ENCODE measurements at places on chromosomes 7 and 10.
A peak's percentile ranks its signal among the peaks of the same experiment; 100 is the strongest.

DNA sequence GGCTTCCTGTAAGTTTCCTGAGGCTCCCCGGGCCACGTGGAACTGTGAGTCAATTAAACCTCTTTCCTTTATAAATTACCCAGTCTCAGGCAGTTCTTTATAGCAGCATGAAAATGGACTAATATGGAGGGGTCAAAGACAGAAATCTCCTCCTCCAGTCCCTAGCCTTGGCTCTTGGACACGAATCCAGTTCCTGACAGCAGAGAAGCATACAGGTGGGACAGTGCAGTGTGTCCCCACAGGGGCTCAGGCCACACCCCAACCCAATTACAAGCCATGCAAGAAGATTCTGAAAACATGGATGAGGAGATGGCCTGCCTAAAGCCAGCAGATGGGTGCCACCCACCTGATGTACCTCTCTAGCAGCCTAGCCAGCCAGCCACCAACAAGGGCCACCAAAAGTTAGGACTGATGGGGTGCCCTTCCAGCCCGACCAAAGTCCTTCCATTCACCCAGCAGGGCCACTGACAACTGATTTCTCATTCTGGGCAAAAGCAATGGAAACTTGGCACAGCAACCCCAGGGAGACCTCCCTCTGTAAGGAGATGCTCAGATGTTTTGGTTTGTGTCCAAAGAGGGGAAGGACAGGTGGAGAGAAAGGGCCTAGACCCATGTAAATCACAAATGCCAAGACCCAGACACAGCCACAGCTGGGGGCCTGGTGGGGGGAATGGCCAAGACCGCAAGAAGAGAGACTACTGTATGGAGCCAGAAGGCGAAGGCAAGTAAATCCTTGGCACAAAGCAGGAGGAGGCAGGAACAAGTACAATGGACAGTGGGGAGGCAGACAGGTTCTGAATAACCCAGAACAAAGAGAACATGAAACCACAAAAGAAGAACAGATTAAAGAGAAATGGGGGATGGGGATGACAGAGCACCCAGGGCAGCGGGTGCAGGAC lies 13.6 kb downstream of the GPRIN2 start:
- no peak for DNase-seq

- no peak for DNase-seq
Measured at GRCh38 chr10:123103944-123104343, 31.8 kb upstream of the HMX3 start.

GRCh38 chr10:86203162-86203905 lies 163.3 kb downstream of the GRID1 start:
- peak; percentile 71 for DNase-seq

DNA sequence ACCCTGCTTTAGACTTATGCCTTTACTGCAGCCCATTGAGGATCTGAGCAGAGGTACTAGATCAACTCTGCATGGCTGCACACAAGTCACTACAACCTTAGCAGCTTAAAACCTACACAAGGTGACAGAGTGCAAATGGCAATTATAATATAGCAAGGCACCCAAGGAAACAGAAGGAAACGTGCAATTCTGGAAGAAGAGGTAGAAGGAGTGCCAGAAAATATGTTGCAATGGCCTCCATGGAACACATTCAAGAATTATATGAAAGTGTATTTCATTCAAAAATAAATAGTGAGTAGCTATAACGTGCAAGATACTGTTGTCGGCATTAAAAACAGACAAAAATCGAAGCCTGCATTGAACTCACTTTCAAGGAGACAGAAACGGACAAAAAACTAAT lies 2.9 kb upstream of the AKR1C8 start:
- no peak for DNase-seq

Measured in astrocyte of the hippocampus (primary cell).